ENCODE measurements at places on chromosomes 5 and 9. TPM values are rescaled to one million over a fixed set of nuclear protein-coding genes. Genes with fewer than 3 reads are reported as not detected.

Gene BTNL8
- 0.14 TPM for total RNA-seq

Gene CDC20B
- 0.28 TPM for total RNA-seq

Gene GFPT2
- total RNA-seq: 0.37 TPM

Gene PCDHGA3
- 0.59 TPM for total RNA-seq

Gene CMBL
- total RNA-seq: 6.8 TPM

Gene F2RL1
- total RNA-seq: 3.1 TPM

Gene S1PR3
- total RNA-seq: 2.9 TPM

Gene IL31RA
- total RNA-seq: not detected

Gene PCDHGB2
- 1.0 TPM for total RNA-seq

Gene ABL1
- total RNA-seq: 14.2 TPM

Gene PCDHGA4
- 0.92 TPM for total RNA-seq

Gene TBC1D9B
- 55.4 TPM for total RNA-seq

Gene ALDH7A1
- total RNA-seq: 47.7 TPM

Gene CTXN3
- not detected for total RNA-seq

Gene SEMA5A
- total RNA-seq: 5.8 TPM

Gene PTGES
- 0.47 TPM for total RNA-seq

Gene SLC6A7
- total RNA-seq: not detected

Gene C9orf153
- 0.42 TPM for total RNA-seq

Gene SPINK4
- total RNA-seq: 0.70 TPM

Gene ZBTB26
- total RNA-seq: 1.9 TPM

Gene C9orf50
- not detected for total RNA-seq

Gene TMEM171
- total RNA-seq: not detected

Gene THBS4
- total RNA-seq: 0.08 TPM

Gene LCN2
- total RNA-seq: 10.0 TPM

Gene SPINK6
- not detected for total RNA-seq

Gene DIPK1B
- total RNA-seq: 19.7 TPM

Measured in liver (tissue), 10 donors.